ENCODE measurements at places on chromosomes 7 and 10. TPM values are rescaled to one million over a fixed set of nuclear protein-coding genes. Genes with fewer than 3 reads are reported as not detected.
A peak's percentile ranks its signal among the peaks of the same experiment; 100 is the strongest.

DNA sequence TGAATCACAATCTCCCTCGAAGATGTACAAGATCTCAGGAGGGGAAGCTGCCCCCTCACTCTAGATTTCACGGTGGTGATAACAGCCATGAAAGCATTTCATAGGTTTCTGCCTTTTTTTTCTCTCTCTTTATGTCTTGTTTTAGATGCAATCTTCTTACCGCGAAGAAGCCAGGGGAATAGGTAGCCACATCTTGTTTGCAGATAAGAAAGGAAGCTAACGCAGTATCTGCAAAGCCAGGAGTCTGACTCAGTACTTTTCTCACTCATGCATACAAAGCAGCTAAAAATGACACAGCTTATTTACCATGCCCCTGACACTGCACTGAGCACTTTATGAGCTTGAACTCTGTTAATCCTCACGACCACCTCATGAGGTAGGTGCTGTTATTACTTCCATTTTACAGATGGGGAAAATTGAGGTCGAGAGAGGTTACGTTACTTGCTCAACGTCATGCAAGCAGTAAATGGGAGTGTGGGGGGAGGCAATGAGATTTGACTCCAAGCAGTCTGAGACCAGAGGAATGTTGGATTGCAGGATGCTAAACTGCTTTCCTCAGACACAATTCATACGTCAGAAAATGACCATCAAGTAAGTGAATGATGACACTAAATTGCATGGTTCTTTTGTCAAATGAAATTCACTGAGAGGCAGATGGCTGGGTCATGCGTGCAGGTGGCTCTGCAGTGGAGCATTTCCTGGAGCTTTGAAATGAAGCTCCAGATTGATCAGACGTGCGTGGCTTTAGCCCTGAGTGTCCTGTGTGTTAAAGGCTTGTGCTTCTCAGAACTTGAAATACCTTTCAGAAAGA is 3.3 kb downstream of the MAP3K8 start:
- no peak for DNase-seq

- peak; percentile 16 for DNase-seq
These were observed 472 bp downstream of the PDAP1 start for GRCh38 chr7:99407872-99408378.

DNA sequence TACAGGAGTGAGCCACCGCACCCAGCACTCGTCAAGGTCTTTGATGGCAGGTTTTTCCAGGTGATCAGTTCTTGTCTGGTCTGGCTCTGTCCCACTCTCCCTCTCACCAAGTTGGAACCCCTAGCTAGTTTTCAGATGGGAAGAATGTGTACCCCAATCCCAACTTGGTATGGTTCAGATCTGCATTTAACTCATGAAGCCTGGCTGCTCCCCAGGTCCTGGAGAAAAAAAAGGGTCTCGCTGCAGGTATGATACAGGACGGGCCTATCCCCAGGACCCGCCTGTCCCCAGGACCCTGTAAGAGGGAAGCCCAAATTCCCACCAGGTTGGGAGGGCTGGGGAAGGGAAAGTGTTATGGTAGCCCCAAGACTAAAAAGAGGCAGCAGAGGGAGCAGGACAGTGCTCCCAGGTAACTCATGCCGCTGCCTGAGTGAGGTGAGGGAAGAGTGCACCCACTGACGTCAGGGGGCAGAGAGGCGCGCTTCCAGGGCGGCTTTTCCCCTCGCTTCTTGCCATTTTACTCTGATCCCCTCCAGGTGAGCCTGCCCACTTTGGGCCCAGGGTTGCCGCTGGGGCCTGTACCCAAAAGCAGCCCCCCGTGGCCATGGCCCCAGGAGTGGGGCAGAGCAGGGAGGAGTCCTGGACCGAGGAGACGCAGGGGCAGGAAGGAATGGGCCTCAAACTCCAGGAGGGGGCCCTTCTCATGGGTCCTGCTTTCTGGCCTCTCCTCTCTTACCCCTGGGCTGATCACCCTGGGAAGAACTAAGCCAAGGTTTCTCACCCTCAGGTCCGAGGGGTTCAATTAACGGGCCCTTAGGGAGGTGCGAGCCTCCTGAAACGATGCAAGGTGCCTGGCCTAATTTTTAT is 36.4 kb upstream of the SRRM3 start:
- DNase-seq: no peak

PVRIG gene
- 4.7 TPM for polyA plus RNA-seq

- DNase-seq: no peak
These were observed 8.0 kb upstream of the SPOCK2 start for GRCh38 chr10:72096115-72097000.

DNA sequence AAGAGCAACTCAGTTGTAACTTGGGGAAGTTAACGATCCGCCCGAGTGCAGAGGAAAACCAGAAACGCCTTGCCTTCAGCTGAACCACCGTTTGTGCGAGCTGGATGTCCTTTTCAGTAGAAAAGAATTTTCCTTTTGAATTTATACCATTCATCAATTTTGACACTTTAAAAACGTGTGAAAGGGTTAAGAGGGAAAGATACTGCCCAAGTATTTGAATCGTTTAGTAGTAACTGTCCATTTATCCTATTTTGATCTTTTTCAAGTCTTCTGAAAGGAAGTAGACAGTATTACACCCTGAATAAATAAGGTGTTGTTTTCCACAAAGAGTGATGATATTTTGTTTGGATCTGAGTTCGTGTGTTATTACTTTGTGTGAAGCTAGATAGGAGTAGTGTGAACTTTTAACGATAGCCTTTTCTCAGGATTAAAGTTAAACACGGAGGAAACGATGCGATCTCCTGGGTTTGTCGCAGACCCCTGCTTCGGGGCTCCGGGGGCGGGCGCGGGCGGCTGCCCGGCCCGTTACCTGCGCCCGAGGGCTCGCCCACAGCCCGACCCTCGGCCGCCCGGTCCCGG is 830 bp upstream of the BMI1 start:
- no peak for DNase-seq

GRCh38 chr7:98133181-98133580 is 26.5 kb downstream of the LMTK2 start:
- no peak for DNase-seq

GRCh38 chr10:49783645-49784044 is 21.5 kb upstream of the OGDHL start:
- no peak for DNase-seq

DNA sequence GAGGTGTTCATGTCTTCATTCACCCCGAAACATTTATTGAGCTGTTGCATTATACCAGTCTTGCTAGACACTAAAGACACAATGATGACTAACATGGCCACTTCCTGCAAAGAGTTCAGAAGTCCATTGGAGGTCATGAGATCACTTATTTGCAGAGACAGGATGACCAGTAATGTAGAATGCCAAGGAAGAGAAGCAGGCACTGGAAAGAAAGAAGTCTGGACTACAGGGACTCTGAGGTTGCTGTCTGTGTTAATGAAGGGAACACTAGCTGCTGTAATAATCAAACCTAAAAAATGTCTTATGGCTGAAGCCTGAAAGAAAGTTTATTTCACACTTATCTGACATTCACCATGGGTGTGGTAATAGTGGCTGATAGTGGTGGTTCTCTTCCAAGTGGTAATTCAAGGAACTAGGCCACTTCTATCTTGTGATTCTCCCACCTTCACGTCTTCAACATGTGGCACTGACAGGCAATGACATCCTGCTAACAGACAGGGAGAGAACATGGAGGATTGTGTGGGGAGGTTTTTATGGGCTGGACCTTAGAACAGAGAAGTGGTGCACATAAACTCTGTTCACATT is 89.2 kb upstream of the MKLN1 start:
- no peak for DNase-seq

DHX32 gene
- polyA plus RNA-seq: 22.8 TPM

GRCh38 chr7:6271694-6272440 is 557 bp downstream of the CYTH3 start:
- DNase-seq: no peak

- no peak for DNase-seq
These were observed 160.6 kb upstream of the AOAH start for GRCh38 chr7:36884910-36885309.

DNA sequence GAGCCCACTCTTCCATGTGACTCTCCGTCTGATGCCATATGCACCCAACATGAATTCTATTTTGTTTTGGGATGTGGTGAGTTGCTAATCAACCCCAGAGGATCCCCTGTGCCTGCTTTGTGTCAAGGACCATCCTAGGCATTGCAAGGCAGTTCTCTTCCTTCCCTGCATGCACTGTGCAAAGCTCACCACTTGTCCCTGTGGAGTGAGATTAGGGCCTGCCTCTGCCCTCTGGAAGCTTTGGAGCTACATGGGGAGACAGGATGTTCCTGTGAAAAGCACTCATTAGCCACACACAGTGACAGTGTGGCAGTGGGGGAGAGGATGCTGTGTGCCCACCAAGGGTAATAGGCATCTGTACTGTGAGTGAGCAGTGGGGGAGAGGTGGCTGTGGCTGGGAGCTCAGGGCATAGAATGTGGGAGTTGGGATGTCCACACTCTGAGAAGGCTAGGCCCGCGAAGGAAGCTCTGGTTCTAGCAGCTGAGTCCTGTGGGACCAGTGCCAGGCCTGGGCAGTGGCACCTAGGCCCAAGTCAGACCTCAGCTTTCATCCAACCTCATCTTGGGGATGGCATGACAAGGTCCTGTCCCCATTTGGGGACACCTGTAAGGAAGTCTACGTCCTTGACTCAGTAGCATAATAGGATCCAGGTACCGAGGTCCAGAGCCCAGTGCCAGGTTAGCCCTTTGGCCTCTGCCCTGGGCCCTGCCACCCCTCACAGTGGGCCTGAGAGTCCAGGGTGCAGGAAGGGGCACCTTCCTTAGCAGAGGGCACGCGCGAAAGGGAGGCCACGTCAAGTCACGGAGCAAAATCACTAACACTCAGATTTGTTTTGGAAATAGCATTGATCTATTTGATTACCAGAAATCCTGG is 6.6 kb downstream of the ADRA2A start:
- DNase-seq: no peak

DNA sequence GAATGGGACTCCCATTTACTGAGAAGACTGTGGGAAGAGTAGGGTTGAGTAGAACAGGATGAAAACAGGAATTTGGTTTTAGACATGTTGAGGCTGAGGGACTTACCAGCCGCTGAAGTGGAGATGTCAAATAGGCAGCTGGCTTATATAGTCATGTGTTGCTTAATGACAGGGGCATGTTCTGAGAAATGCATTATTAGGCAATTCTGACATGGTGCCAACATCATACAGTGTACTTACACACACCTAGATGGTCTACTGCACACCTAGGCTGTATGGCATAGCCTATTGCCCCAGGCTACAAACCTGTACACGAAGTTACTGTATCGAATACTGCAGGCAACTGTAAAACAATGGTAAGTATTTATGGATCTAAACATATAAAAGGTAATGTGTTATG is 17.5 kb downstream of the ARL3 start:
- no peak for DNase-seq

DNA sequence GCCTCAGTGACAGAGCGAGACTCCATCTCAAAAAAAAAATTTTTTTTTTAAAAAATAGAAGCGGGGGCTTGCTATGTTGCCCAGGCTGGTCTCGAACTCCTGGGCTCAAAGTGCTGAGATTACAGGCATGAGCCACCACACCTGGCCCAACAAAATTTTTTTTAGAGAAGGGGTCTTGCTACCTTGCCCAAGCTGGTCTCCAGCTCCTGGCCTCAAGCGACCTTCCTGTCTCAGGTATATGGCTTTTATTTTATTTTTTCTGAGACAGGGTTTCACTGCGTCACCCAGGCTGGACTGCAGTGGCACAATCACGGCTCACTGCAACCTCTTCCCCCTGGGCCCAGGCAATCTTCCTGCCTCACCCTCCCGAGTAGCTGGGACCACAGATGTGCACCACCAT is 1.6 kb upstream of the ABHD11 start:
- no peak for DNase-seq

- no peak for DNase-seq
These were observed 102.7 kb downstream of the ANKRD7 start for GRCh38 chr7:118327174-118327573.

GRCh38 chr10:72353965-72354355 is 759 bp downstream of the DNAJB12 start:
- no peak for DNase-seq

GRCh38 chr7:44348851-44349781 is 23.7 kb upstream of the CAMK2B start:
- no peak for DNase-seq

HOXA7 gene
- polyA plus RNA-seq: 28.8 TPM

DNA sequence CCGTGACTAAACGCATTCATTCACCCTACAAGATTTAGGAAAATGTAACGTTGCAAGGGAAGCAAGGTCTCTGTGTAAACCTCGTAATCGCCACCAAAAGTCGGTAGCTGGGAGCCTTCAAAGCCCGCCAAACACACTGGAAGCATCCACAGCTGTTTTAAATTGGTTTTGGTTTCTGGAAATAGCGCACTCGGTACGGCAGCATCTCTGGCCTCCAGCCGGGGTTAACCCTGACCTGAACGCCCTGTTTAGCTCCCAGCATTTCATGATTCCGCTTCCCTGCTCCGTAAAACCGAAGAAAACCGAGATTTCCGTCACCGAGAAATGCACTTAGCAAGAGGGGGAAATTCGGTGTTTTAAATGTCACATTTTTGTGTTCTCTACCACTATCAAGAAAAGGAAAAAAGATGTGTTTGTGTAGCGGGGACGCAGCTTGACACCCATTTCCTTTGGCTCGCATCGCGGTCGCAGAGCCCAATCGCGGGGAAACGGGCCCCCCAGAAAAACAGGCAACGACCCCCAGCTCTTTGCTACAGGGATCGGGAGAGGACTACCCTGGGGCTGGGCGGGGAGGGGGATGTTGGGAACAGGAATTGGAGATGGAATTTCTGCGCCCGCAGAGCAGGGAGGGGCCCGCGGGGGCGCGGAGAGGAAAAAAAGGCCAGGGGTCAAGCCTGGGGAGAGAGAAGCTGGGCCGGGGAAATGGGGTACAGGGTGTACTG is 646 bp downstream of the SGCE start:
- no peak for DNase-seq

- DNase-seq: no peak
These were observed 106.8 kb upstream of the POM121L12 start for GRCh38 chr7:52928591-52928990.

PDZD7 gene
- polyA plus RNA-seq: 1.3 TPM

LRRC18 gene
- 0.10 TPM for polyA plus RNA-seq

DNA sequence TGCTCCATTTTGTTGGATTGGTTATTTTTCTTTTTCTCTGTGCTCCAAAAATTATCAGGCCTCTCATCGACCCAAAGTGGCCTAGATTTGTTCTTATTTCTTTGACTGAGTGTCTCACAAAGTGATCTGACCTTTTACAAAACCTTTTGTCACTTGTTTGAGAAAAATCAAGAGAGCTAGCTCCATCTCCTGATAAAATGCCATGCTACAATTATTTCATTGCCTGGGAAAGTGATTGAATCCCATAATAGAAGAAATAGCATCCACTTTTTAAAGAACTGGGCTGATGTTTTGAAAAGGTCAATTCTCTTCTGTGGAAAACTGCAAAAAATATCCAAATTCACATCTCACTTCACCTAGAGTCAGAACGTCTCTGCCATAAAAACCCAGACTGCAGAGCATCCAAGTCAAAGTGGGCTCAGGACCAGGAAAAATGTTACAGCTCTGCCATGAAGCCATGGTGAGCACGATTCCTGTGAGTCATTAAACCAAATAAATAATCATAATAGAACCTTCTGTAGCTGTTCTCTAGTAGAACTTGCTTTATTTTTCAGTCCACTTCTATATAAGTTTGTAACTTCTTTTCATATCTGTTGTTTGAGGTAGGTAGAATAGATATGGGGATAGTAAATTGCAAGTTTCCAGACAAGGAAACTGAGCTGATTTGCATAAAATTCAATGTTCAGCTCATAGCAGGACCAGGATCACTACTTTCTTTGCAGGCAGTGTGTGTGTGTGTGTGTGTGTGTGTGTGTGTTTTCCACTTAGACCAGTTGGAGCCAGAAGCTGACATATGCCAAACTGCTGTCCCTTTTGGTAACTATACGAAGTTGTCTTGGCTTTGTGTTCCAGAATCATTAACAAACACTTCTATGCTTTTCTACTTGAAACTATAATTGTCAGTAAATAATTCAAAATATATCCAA is 632.5 kb upstream of the ANKRD30A start:
- no peak for DNase-seq

- no peak for DNase-seq
These were observed 534.0 kb upstream of the ANKRD30A start for GRCh38 chr10:36591436-36591835.

Measured in right renal pelvis (tissue), 4 donors.